ENCODE measurements at places on chromosomes 5 and 9.

DNA sequence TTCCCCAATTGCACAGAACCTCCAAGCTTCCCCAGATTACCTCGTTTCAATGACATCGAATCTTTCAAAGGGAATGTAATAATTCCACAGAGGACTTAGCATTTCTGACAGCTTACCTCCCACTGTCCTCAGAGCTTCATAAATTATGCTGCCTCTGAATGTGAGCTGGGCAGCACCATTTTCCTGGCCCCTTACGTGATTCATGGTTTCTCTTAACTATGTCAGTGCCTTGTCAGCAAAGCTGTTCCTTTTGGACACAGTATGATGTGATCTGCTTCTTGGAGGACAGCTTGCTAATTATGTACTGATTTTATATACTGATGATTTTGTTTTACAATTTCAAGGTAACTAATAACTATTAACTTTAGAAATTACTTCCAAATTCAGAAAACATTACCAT lies 27.7 kb upstream of the SSBP2 start:
- peak; percentile 13 for DNase-seq

DNA sequence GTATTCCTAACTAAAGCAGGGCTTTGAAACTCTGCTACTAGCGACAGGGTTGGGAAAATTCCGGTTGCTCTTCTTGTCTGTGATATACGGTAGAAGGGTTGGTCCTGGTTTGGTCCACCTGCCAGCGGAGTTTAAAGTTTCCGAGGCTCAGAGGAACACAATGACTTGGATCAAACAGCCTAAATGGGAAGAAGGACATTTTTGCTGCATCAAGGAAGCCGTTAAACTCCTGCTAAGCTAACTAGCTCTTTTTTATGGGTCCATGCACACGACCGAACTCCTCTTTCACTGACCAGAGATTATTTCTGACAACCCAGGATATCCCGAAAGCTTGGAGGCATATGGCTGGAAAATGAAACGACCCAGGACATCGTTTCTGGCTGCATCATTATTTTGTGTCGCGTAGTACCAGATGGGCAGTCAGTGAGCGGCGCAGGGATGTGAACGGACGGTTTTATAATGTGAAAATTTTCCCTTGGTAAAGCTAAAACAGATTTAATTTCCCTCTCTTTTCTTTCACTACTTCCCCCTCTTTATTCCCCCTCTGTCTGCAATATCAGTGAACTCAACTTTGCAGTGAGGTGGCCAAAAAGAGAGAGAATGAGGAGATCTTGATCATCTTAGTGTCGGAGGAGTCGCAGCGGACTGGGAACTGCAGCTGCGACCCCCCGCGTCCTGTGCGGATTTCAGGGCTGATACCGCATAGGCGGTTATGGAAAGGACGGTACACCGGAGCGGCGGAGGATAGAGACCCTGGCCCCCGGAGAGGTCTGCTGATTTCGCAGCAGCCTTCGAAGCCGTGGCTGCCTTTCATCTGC lies at the start of gene LURAP1L:
Gene LURAP1L (plus strand): TSS at position 160 of the 818 bp plus-strand sequence. CDS start 696 bp downstream, outside the sequence.
- no peak for DNase-seq

DNA sequence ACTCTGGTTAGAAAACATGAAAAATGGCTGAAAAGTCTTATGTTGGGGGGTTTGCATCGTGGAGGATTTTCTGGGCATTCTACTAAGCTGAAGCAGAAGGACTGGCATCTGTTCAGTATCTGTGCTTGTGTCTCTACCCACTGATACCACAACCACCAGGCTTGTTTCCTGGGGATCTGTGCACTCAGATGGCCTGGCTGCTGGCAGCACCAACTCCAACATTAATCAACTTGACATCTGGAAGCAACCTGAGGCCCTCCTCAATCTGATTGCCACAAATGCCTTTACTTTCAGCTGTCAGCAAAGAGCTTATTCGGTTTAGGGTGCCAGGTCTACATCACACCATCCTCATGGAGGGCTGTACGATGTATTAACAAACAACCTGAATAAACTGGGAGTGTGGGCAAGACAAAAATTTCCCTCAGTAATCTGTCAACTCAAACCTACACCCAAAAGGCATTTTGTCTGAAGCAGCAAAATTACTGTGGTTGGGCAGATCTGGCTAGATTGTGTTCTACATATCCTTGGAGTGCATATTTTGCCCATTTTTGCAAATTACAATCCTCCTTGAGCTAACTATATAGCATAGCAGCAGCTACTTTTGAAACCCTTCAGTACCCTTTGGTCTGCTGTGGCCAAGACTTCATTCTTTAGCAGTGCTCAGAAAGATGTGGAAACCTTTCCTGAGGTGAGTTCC lies 74.6 kb downstream of the FOXD1 start:
- no peak for DNase-seq

DNA sequence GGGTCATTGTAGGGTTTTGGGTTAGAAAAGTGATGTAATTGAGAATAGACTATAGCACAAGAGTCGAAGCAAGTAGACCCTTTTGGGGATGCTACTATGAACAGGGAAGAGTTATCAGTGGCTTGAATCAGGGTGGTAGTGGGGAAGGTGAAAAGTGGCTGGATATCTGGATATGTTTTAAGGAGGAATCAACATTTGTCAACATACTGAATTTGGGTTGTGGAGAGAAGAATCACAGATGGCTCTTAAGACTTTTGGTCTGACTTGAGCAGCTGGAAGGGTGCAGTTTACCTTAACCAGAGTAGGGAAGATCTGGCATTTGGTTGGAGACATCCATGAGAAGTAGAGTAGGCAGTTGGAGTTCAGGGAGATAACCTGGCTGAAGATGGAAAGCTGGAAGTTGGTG lies 38.5 kb upstream of the FCHO2 start:
- DNase-seq = no peak

DNA sequence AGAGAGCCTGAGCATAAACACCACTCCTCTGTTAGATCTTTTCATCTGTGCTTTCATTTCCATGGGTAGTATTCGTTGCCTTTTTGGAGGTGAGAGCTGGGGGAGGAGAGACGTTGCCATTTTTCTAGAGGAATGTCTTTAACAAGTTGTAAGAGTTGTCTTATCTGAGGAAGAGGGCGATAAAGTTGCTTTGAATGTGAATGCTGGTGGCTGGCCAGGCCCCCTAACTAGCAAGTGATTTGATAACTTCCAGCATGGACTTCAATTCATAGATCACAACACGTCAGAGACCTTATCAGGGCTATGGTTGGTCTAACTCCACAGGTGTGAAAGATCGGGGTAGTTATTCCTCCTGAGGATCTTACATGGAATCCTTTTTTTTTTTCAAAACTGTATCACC lies 30.0 kb upstream of the AOPEP start:
- DNase-seq = no peak

GRCh38 chr5:20157089-20157488 lies 169.1 kb upstream of the CDH18 start:
- no peak for DNase-seq

GRCh38 chr5:135105105-135105484 lies 71.1 kb upstream of the PITX1 start:
- no peak for DNase-seq

DNA sequence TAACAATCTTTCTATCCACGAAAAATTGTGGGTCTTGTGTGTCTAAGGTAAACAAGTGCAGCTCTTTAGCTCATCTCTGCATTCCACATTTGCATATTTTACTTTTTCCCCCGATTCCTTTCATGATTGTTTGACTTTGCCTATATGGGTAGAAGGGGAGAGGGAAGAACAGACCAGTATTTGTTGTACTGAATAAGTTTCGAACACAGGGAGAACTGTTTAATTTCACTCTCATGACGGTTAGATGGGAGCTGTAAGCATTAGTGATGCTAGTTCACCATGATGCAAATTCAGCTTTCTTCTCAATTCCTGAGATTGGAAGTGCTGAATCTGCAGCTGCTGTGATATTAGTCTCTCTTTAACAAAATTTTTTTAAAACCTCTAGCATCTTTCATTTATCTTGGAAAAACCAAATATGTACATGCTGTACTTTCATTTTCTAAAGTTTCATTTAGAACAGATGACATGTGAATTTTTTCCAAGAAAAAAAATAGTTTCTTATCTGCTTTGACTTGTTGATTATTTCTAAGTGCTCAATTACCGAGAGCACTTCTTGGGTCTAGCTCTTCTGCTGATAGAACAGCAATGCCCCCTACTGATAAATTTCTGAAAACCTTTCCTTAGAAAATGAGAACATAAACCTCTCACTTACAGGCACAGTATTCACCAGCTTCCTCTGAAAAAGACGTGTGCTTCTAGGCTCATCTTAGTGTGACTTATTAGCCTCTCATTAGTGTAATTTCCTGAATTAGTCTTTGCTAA lies 149.5 kb downstream of the BAAT start:
- no peak for DNase-seq

DNA sequence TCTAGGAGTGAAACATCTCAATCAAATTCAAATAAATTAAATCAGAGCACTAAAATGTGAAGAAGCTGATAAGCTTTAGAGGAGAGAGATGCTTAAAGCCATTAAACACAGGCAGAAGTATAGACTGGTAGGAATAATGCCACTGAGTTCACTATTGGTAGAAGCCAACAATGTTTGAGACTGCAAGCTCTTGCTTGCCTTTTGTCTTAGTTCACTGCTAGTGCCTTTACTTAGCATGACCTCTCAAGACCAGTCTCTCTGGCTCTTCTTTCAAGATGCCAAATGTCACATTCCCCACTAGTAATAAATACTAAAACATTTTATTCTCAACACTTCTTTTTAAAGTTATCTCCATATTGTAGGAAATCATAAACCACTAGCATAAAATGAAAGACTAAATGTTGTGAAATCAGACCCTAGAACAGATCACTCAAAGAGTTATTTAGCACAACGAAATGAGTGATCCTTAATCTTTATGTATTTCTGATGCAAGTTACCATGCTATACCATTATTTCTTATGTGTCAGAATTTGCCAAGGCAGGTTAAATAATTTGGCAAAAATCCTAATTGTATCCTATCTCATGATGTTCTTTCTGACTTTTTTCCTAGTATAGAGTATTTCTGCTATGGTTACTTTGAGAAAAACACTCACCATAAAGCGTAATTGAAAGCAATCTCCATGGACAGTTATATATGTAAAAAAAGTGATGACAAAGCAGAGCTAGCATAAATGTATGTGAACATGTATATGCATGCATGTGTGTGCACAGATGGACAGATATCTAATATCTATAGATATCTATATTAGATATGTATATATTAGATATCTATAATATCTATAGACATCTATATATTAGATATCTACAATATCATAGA lies 57.5 kb downstream of the PJA2 start:
- no peak for DNase-seq

- DNase-seq = no peak
These were observed 269.4 kb upstream of the IRX1 start for GRCh38 chr5:3325972-3326840.

DNA sequence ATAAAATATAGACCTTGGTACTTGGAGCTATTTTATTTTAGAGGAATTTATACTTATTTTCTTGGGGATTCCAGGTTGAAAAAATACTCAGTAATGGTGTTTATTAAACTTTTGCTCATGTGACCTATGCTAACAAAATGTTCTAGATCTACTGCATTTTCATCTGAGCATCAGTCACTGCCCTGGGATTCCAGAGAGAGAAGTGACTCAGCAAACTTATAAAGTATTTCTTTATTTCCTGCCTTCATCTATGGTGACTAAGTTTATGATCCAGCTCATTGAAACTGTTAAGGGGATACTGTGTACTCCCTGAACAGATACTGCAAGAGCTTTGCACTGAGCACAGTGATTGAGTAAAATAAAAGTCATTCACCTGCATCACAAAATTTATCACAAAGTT lies 298.5 kb upstream of the CDH18 start:
- DNase-seq = no peak

- no peak for DNase-seq
These were observed 28.4 kb upstream of the PRDM12 start for GRCh38 chr9:130635721-130636647.

DNA sequence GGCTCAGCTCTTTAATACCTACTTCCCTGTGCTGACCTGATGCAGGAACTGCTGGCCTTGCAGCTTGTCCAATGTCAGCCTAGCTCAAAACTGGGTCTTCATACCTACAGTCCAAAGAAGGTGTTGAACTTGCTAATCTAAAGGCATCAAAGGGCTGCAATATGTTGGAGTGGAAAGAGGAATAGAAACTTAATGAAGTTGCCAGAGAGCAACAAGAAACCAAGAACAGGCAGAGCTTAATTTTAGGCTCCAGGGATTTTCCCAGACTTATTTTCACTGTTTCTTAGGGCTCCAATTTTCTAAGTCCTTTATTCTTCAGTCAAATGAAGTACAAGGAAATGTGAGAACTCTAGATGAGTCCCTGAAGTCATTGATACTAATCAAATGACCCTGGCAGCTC lies 17.6 kb upstream of the ERCC6L2 start:
- DNase-seq = no peak

GRCh38 chr5:112880219-112880964 lies 19.3 kb downstream of the SRP19 start:
- DNase-seq = no peak

- DNase-seq = no peak
These were observed 23.4 kb downstream of the SFXN1 start for GRCh38 chr5:175501759-175502158.

DNA sequence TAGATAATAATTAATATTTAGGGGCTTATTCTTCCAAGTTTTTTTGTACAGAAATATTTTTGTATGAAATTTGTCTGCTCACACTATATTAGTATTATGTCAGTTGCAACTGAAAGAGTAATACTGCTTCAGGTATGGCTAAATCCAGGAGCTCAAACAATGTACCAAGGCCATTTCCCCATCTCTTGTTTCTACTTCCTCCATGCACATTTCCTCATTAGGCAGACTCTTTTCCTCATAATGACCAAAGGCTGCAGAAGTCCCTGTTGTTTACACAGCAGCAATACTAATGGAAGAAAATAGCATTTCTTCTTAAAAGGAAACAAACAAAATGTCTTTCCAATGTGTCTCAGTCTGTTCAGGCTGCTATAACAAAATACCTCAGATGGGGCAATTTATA lies 9.2 kb upstream of the OTULINL start:
- no peak for DNase-seq

DNA sequence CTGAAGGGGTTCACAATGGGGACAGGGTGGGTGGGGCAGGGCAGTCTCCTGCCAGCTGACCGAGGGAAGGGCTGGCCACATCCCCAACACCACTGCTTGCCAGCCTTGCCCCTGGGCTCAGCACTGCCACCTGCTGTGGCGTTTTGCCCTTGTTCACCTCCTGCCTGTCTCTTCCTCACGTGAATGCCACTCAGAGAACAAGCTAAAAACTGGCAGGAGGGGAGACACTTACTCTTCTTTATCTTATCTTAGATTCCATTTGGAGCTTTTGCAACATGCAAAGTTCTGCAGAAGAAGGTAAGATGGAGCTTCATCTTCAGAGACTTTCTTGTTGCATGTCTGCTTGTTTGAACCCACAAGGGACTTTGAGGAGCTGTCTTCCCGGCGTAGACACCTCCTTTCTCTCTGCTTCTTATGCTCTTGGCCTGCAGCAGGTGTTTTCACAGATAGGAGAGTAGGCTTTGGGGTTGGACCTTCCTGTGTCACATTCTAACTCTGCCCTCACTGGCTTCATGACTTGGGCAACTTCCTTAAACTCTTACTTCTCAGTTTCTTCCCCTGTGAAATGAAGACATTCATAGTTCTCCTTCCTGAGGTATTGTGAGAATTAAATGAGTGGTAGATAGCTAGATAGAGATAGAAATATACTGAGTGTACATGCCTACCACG lies 4.1 kb downstream of the LRSAM1 start:
- peak; percentile 54 for DNase-seq
